ENCODE measurements at places on chromosomes 4 and X.

DNA sequence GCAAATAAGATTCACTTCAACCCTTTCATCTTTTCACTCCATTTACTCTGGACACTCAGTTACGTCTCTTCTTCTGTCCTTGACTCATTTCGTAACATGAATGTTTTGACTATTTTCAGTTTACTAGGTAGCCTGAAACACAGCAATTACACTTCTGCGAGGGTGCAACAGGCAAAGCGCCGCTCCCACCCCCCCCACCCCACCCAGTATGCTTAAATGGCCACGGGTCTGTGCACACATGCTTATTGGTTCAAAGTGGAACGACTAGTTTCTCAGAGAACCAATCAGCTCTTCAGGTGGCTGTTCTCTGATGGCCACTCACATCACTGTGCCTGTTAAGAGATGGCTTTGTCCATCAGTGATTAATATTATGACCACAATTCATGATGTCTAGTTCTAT, 3.5 kb downstream of the BEND4 start:
- DNase-seq: no peak

DNA sequence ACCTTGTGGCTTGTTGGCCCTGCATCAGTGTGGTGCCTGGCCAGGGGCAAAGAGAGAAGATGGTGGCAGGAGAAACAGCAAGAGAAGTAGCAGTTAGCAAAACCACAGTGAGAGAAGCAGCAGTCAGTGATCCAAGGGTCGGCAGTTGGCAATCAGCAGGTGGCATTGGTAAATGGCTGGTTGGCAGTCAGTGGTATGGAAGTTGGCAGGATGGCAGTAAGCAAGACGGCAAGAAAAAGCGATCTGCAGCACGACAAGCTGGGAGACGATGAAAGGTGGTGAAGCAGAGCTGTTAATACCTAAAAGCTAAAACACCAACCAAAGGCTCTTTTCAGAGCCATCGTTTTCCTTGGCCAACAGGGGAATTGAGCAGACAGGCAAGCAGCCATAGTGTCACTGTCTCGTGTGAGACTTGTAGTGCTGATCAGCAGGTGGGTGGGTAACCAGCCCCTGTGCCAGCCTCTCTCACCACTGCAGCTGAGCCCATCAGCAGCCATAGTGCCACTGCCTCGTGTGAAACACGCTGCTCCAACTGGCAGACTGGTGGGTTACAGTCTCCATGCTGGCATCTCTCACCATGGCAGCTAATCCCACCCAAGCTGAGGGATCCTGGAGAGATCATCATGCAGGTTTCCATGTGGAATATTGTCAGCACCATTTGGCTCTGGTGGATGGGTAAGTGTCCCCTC, 2078.4 kb downstream of the PCDH7 start:
- no peak for DNase-seq

- no peak for DNase-seq
These were observed 1591.4 kb upstream of the PCDH7 start for GRCh38 chr4:29128810-29129209.

DNA sequence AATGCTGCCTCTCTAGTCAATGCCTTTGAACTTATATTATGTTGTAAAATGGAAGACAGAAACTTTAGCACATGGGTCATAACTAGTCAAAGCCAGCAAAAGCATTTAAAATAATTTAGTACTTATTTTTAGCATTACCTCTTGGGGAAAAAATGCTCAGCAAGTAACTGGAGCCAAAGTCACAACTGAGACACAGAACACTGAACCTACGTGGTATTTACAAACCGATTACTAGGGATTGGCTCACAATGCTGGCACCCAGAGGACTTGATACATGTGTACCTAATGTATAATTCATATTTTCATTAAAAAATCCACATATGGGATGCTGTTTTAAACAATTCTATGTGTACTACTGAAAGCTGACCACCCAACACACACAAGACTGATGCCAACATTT, 38.4 kb downstream of the PHKA2 start:
- DNase-seq: no peak

- DNase-seq: no peak
These were observed 837.6 kb downstream of the FAM133A start for GRCh38 chrX:94511564-94511963.

- DNase-seq: no peak
These were observed 92.5 kb downstream of the PARM1 start for GRCh38 chr4:75025431-75025830.

DNA sequence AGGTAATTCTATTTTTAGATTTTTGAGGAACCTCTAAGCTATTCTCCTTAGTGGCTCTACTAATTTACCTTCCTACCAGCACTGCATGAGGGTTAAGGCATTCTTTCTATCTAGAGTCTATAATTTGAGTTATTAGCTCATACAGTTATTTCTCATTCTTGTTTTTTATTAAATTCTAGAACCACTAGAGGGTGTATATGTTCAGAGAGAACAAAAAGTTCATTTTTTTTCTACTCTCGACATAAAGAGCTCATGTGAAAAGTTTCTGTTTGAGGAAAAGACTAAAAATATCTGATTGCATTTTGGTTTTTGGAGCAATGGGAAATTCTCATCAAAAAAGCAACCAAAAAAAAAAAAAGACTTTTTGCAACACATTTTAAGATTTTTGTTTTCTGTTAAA, 57.0 kb upstream of the LRAT start:
- no peak for DNase-seq

DNA sequence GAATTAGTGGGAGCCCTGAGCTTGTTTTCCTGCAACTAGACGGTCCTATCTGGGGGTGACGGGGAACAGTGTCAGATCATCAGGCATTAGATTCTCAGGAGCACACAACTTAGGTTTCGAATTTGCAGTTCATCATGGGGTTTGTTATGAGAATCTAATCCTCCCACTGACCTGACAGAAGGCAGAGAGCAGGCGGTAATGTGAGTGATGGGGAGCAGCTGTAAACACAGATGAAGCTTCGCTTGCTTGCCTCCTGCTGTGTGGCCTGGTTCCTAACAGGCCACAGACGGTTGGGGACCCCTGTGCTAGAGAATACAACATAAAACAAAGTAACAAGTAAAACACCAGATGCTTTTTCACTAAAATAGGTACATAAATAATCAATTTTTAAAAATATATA, 86.2 kb upstream of the BLTP1 start:
- no peak for DNase-seq

DNA sequence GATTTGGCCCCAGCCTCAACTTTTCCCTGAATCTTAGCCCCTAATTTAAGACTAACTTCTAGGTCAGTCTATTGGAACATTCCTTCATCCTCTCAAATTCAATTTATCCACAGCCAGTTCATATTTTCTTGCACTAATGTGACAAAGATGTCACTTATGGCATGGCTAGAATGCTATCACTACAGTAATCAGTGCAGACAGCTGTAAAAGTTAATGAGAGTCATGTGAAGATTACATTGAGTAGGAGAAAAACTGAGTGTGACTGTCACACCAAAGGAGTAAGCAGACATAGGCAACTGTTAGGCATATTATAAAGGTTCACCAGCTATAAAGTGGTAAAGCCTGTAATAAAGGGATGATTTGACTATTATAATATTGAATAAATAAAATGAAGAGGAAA, 42.6 kb downstream of the GABRG1 start:
- DNase-seq: no peak

DNA sequence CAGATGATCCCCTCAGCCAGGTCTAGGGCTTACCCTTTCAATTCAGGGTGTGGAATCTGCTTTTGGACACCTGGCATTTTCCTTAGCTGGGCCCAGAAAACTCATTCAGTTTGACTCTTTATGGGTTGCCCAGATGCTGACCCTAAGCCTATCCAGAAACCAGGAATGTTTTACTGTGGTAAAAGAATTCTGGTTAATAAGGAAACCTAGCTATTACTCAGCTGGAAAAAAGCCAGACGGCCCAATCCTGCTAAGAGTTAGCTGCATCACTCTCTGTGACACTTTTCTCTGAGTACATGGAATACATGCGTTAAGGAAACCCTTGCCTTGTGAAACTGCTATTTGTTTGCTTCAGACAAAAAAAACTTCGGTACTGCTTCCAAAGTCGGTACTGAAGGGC, 28.0 kb downstream of the ING2 start:
- no peak for DNase-seq

All from SW480 (cell line).